SW480 (cell line): ENCODE measurements at places on chromosomes 2 and 18.

DNA sequence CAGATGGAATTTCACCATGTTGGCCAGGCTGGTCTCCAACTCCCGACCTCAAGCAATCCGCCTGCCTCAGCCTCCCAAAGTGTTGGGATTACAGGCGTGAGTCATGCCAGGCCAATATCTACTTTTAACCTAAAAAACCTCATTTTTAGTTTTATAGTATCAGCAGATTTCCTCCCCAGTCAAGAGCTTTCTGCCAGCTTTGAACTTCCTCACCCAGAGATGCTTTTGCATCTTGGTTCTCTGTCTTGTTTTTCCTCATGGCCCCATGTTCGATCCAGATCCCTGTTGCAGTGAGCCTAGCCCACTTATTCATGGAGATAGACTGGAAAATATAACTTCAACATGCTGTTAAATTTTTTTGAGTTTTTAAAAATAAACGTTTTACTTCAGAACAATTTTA lies 33.1 kb upstream of the CFAP36 start:
- DNase-seq, result no peak

DNA sequence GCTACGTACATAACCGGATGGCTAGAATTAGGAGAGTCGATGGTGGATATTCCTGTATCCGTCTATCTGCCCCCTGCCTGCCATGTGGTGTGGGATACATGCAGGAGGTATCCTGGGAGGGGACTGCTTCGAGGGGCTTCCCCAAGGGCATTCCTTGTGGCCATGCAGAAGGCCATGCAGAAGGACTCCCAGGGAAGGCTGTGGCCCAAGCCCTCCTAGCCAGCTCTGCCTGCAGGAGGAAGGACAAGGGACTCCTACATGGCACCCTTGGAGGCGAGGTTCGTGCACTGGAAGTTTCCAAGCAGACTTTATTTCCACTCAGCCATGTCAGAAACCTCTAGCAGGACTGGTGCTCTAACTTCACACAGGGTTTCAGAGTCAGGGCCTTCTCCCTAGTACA lies 136.1 kb downstream of the KLHL29 start:
- DNase-seq, result no peak

GRCh38 chr2:226142463-226142862 lies 657.2 kb downstream of the IRS1 start:
- no peak for DNase-seq

GRCh38 chr2:139645617-139646016 lies 865.4 kb upstream of the NXPH2 start:
- DNase-seq, result no peak

GRCh38 chr18:59249199-59249774 lies 24.0 kb downstream of the RAX start:
- DNase-seq, result peak; percentile 45

GRCh38 chr2:96536445-96537065 lies at the start of gene ARID5A:
TSS of gene ARID5A (plus strand) at chr2:96536752. CDS start at chr2:96536827, 75 bp downstream.
- DNase-seq, result peak; percentile 91

DNA sequence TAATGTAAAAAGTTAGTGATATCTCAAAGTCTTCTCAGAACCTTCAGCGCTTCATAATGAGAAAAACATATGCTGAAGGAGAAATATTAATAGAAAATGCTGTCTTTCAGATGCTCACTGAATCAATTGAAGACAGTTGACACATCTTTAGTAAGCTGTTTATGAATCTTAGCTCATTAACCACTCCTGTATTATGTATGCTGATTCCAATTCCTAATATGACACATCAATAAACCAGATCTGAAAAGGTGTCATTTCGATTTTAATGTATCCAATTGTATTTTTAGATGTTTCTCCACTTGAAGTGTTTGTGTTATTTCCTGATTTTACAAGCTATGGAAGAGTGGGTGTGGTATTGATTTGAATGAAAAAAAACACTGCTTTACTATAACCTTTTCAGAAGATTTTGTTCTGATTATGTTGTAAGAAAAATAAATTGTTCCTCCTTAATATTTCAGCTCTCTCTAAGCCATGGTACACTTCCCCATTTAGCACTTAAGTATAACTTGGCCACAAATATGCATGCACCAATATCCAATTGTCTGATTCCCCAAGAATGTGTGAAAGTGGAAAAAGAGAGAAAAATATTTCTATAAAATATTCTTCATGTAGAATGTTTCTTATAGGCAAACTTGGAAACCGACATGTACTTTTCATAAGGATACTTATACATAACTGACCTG lies 569.8 kb downstream of the ARHGAP15 start:
- DNase-seq, result no peak

- DNase-seq, result peak; percentile 67
Observed at GRCh38 chr18:34224423-34225217, at the start of gene NOL4. TSS of gene NOL4 (minus strand) at chr18:34224913. CDS start at chr18:34223253, 1,660 bp downstream.

- no peak for DNase-seq
Observed at GRCh38 chr2:54029721-54030395, 59.1 kb upstream of the PSME4 start.

DNA sequence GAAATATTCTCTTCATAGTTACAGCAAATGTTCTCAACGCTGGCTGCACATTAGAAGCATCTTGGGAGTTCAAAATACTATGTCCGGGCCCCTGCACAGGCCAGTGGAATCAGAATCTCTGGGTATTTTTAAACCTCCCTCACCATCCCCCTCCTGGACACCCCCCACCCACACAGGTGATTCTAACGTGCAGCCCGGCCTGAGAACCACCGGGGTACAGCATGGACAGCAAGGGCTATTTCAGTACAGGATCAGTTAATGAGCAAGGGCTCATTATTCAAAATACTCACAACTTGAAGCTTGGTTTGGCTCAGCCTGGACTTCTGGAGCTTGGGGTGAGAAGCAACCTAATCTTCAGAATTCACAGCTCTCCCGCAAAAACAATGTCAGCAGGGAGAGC lies 31.4 kb downstream of the INO80C start:
- no peak for DNase-seq

GRCh38 chr2:103010751-103011150 lies 248.9 kb downstream of the TMEM182 start:
- DNase-seq, result no peak

GRCh38 chr18:13760047-13760446 lies 33.6 kb downstream of the RNMT start:
- no peak for DNase-seq

GRCh38 chr2:188473306-188473705 lies 181.6 kb downstream of the GULP1 start:
- DNase-seq, result no peak

GRCh38 chr2:100235098-100235497 lies 87.2 kb downstream of the LONRF2 start:
- DNase-seq, result no peak

GRCh38 chr2:168357797-168358472 lies 98.1 kb upstream of the CERS6 start:
- DNase-seq, result no peak

GRCh38 chr2:85945172-85945571 lies 56.4 kb upstream of the ST3GAL5 start:
- DNase-seq, result no peak

DNA sequence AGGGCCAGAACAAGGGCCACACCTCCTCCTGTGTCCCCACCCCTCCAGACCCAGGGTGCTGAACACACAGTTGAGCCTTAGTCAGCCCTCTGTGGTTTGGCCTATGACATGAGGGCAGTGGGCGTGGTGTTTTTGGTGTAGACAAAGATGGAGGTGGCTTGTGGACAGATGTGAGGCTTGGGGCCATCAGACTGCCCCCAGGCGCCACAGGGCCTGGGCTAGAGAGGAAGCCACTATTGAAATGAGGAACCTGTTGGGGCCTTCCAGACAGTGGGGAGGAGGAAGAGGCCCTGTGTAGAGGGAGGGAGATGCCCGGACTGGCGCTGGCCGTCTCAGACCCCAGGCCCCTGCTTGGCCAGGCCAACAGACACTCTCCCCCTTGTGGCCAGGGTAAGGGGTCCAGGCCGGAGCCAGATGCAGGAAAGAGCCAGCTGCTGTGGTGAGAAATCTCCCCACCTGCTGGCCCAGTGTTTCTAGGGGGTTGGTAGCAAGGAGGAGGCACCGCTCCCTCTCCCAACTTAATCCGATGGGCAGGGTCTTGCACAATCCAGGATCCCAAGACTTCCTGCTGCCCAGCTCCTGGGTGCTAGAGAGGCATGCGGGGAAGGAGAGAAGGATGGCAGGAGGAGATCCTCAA lies 53.8 kb downstream of the SMAD7 start:
- peak; percentile 55 for DNase-seq

GRCh38 chr2:121521359-121521758 lies 9.3 kb upstream of the RNU4ATAC start:
- no peak for DNase-seq

DNA sequence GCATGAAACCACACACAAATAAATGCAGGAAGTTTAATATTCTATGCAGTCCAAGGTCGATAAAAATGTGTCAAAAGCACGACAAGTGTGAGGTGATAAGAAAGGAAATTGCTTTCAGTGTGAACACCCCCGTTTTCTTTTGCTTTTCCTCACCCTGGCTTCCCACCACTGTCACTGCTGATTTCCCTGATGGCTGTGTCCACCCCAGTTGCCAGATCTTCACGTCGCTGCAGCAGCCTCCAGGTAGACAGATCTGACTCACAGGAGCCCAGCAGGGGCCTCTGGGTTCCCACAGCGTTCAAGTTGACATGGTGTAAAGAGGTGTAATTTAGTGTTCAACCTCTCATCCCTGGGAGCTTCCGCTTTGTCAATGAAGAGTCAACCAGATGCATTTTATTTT lies 128.0 kb upstream of the TACR1 start:
- DNase-seq, result no peak

- no peak for DNase-seq
Observed at GRCh38 chr2:43737097-43737854, 36.6 kb upstream of the DYNC2LI1 start.

- no peak for DNase-seq
Observed at GRCh38 chr2:217945530-217945929, 57.3 kb downstream of the TNS1 start.

- DNase-seq, result no peak
Observed at GRCh38 chr18:35376393-35376741, 770 bp downstream of the ZNF396 start.

- DNase-seq, result no peak
Observed at GRCh38 chr2:230161184-230161583, 58.6 kb downstream of the SP110 start.

- no peak for DNase-seq
Observed at GRCh38 chr2:226410247-226410835, 389.3 kb downstream of the IRS1 start.

DNA sequence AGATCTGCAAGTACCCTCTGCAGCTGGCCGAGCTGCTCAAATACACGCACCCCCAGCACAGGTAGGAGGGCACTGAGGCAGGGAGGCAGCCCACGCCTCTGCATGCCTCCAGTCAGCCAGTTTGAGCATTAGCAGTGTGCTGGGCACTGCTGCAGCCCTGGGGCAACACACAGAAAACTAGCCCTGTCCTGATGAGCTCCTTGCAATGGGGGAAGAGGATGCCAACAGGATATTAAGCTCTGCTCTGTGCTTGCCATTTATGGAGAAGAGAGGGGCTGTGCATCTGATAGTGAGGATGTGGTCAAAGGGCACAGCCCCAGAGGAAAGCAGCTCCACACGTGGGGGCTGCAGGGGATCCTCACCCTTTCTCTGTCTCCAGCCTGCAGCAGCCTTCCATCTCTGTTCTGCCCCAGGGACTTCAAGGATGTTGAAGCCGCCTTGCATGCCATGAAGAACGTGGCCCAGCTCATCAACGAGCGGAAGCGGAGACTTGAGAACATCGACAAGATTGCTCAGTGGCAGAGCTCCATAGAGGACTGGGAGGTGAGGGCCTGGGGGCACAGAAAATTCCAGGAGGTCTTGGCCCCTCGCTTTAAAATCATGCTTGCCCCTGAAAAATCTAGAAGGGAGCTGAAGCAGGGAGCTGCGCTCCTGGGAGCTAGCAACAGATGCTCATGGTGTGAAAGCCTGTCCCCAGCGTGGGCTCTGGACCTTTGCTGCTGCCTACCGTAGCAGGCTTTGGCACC lies 51.7 kb downstream of the FAM168B start:
- no peak for DNase-seq

- DNase-seq, result no peak
Observed at GRCh38 chr2:173305303-173305702, 49.4 kb upstream of the CDCA7 start.

- DNase-seq, result peak; percentile 1
Observed at GRCh38 chr18:35582899-35583558, 1.5 kb downstream of the GALNT1 start.
